Testis (tissue), 5 donors: ENCODE measurements at places on chromosomes 12 and 14. TPM values are rescaled to one million over a fixed set of nuclear protein-coding genes. Genes with fewer than 3 reads are reported as not detected.

The P2RX2 gene
- 3.0 TPM for polyA plus RNA-seq

The LMNTD1 gene
- polyA plus RNA-seq = 22.9 TPM

The PLA2G1B gene
- polyA plus RNA-seq = 3.6 TPM

The MFAP5 gene
- 41.1 TPM for polyA plus RNA-seq

The ACRBP gene
- 715 TPM for polyA plus RNA-seq

The RAPGEF3 gene
- 13.9 TPM for polyA plus RNA-seq

The C12orf50 gene
- polyA plus RNA-seq = 47.0 TPM

The RAD9B gene
- 21.8 TPM for polyA plus RNA-seq

The CABP1 gene
- 1.8 TPM for polyA plus RNA-seq

The KRT72 gene
- polyA plus RNA-seq = 85.0 TPM

The CD69 gene
- polyA plus RNA-seq = 3.3 TPM

The SLC17A8 gene
- polyA plus RNA-seq = 0.28 TPM

The GUCY2C gene
- polyA plus RNA-seq = 0.15 TPM

The MDGA2 gene
- polyA plus RNA-seq = 11.6 TPM

The SERPINA10 gene
- not detected for polyA plus RNA-seq

The FAM181A gene
- polyA plus RNA-seq = 48.5 TPM

The TMCC3 gene
- 3.4 TPM for polyA plus RNA-seq

The PLEKHD1 gene
- 1.9 TPM for polyA plus RNA-seq

The YY1 gene
- 74.2 TPM for polyA plus RNA-seq

The ABCC9 gene
- 2.1 TPM for polyA plus RNA-seq

The KRT3 gene
- not detected for polyA plus RNA-seq

The HSPB8 gene
- polyA plus RNA-seq = 36.2 TPM

The EFCAB11 gene
- polyA plus RNA-seq = 78.3 TPM

The SLC10A1 gene
- 0.30 TPM for polyA plus RNA-seq

The CBLN3 gene
- polyA plus RNA-seq = 9.0 TPM

The NELL2 gene
- 4.2 TPM for polyA plus RNA-seq

The DEGS2 gene
- polyA plus RNA-seq = 3.9 TPM

The EXOC3L4 gene
- 2.4 TPM for polyA plus RNA-seq

The DLK1 gene
- 45.6 TPM for polyA plus RNA-seq

The POU6F1 gene
- 4.4 TPM for polyA plus RNA-seq

The IL31 gene
- 0.38 TPM for polyA plus RNA-seq

The CCDC60 gene
- polyA plus RNA-seq = 35.6 TPM

The ENDOU gene
- polyA plus RNA-seq = 0.21 TPM

The PTPRB gene
- polyA plus RNA-seq = 5.3 TPM

The SMOC1 gene
- polyA plus RNA-seq = 88.2 TPM

The CFAP54 gene
- 8.4 TPM for polyA plus RNA-seq

The OASL gene
- 2.8 TPM for polyA plus RNA-seq

The CD27 gene
- 3.7 TPM for polyA plus RNA-seq

The E2F7 gene
- 3.5 TPM for polyA plus RNA-seq

The SLC4A8 gene
- polyA plus RNA-seq = 52.7 TPM

The SLCO1B1 gene
- polyA plus RNA-seq = not detected

The PAH gene
- 23.2 TPM for polyA plus RNA-seq

The CAPS2 gene
- polyA plus RNA-seq = 8.1 TPM

The PPP2R5C gene
- polyA plus RNA-seq = 166 TPM

The LGR5 gene
- polyA plus RNA-seq = 0.25 TPM

The SPTB gene
- polyA plus RNA-seq = 3.3 TPM

The FGF6 gene
- not detected for polyA plus RNA-seq

The TSPAN8 gene
- 6.2 TPM for polyA plus RNA-seq

The OTUB2 gene
- 16.8 TPM for polyA plus RNA-seq

The KRT73 gene
- polyA plus RNA-seq = not detected

The PRIMA1 gene
- polyA plus RNA-seq = 7.3 TPM

The CLEC4D gene
- polyA plus RNA-seq = not detected

The SLC16A7 gene
- polyA plus RNA-seq = 38.0 TPM

The CLECL1 gene
- 1.4 TPM for polyA plus RNA-seq

The ASCL1 gene
- 0.33 TPM for polyA plus RNA-seq

The CHGA gene
- 225 TPM for polyA plus RNA-seq

The SLIRP gene
- 214 TPM for polyA plus RNA-seq

The ZNF385A gene
- polyA plus RNA-seq = 10.9 TPM
